ENCODE measurements at places on chromosomes 3 and 15.

DNA sequence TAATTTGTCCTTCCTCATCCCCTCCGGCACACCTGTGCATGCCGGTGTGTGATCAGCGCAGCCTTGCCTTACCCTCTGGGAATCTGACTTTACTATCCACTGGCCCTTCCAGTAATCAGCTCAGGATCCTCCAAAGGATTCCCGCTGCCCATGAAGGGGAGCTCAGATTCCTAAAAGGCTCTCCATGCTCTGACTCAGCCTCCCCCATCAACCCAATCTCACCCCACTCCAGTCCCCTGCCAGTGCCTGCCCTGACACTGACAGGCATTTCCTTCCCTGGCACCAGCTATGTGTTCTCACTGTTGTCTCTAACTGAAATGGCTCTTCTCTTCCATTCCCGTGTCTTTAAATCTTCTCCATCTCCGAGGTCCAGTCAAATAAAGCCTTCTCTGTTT lies 7.3 kb upstream of the BCL2A1 start:
- no peak for DNase-seq

- DNase-seq, result no peak
Observed at GRCh38 chr15:57562196-57562769, 29.4 kb upstream of the MYZAP start.

- no peak for DNase-seq
Observed at GRCh38 chr3:153028381-153028780, 133.6 kb upstream of the RAP2B start.

- DNase-seq, result no peak
Observed at GRCh38 chr15:74253211-74253921, 17.2 kb downstream of the CCDC33 start.

DNA sequence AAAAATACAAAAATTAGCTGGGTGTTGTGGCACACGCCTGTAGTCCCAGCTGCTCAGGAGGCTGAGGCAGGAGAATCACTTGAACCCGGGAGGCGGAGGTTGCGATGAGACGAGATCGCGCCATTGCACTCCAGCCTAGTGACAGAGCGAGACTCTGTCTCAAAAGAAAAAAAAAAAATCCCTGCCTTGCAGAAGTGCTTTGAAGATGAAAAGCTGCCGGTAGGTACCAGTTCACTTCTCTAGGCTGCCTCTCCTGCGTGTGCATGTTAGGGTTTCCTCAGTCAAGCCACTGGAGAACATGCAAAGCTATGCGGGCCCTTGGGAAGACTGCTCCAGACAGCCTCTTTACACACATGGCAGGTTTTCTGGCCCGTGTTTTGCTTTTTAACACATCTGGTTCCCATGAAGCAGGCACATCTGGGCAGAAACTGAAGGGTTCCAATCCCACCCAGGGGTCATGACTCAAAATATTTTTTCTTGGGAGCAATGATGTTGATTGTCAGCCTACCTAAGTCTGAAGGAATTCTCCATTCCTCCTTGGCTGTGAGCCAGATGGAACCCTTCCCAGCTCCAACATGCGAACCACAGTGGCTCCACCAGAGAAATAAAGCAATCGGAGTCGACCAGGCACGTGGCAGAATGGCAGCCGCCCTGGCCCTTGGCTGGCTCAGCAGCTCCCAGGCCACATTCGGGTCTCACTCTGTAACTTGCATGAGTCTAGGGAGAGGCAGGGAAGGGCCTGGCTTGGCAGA lies 29.6 kb downstream of the MGLL start:
- peak; percentile 72 for DNase-seq

DNA sequence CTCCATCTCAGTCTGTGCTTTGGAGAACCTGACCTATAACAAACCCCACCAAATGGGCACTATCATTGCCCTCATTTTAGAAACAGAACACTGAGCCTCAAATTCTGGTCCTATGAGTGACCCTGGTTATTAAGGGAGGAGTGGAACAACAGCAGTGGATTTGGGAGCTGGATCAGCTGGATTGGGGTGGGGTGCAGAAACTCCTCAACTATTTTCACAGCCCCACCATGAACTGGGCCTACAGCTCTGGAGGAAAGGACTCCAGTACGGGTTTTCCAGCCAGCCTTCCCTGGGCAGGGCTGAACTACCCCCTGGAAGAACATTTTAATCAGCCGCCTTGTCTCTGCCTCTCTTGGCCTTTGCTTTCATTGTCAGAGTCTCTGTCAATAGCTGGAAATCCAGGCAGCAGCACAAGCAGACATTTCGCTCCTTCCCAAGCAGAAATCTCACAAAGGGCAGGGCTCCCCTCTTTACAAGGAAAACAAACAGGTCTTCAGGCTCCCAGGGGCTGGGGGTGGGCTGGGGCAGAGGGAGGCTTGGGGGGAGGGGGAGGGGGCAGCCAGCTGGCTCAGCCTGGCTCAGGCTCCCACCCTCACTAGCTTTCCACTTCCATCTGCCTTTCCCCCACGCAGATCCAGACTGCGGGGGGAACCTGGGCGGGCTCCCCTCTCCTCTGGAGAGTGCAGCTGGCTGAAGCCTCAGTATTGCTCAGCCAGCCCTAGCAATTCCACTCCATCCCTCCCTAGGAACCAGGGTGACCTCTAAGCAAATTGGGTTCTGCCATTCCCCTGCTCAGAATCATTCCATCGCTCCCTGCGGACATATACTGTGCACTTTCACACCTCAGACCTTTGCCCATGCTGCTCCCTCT lies 13.7 kb upstream of the TLE3 start:
- peak; percentile 87 for DNase-seq

DNA sequence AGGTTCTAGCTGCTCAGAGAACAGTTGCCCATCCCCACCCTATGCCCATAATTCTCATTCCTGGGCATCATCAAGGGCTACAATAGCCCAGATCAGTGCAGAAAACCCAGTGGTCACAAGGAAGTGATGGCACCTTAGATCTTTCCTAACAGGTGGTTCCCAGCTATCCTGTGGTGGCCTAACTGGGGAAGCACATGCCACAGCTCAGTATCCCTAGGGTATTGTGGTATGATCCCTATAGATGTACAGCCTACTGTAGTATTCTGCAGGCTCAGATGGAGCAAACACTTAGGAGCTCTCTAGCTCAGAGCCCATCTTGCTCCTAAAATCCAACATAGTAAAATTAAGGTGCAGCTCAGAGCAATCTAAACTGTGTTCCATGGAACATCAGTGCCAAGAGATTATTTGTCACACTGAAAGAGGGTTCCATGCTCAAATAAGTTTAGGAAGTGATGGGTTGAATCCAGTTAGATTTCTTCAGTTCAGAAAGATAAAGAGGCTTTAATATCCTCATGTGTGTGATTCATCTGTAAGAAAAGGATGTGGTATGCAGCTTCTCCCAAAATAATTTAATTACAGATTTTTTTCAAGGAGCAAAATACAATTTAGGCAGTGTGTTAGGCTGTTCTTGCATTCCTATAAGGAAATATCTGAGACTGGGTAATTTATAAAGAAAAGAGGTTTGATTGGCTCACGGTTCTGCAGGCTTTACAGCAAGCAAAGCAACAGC lies 4.4 kb downstream of the A4GNT start:
- DNase-seq, result no peak

- DNase-seq, result peak; percentile 83
Observed at GRCh38 chr15:99442252-99442897, 123.4 kb upstream of the MEF2A start.

DNA sequence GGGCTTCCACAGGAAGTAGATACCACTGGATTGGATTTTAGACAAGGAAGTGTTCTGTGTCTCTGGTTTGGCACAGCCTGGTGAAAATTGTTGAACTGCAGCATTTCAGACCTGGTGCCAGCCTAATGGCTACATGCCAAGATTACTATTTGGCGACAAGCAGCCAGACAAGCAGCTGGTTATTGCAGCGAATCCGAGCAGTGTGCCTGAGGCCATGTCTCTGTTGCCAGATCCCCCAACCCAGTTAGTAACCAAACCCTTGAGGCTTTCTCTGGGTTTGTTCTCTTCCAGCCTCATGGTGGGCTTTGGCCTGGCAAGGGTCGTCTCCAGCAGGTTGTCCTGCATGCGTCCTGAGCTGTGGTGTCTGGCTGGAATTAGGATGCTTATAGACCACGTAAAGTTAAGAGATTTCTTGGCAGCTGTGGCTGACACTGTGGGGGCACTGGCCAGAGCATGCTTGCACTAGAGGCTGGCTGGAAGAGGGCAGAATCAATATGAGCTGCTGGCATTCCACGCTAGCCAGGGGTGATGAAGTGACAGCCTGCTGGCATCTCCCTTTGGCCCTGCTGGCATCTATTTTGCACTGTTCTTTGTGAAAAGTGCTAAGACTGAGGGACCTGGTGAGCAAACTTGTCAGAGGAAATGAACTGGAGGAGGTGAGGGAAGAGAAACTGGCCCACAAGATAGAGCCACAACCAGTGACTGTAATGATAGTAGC lies 172.6 kb downstream of the RBMS3 start:
- DNase-seq, result peak; percentile 91
